ENCODE measurements at places on chromosomes 7 and 10.

DNA sequence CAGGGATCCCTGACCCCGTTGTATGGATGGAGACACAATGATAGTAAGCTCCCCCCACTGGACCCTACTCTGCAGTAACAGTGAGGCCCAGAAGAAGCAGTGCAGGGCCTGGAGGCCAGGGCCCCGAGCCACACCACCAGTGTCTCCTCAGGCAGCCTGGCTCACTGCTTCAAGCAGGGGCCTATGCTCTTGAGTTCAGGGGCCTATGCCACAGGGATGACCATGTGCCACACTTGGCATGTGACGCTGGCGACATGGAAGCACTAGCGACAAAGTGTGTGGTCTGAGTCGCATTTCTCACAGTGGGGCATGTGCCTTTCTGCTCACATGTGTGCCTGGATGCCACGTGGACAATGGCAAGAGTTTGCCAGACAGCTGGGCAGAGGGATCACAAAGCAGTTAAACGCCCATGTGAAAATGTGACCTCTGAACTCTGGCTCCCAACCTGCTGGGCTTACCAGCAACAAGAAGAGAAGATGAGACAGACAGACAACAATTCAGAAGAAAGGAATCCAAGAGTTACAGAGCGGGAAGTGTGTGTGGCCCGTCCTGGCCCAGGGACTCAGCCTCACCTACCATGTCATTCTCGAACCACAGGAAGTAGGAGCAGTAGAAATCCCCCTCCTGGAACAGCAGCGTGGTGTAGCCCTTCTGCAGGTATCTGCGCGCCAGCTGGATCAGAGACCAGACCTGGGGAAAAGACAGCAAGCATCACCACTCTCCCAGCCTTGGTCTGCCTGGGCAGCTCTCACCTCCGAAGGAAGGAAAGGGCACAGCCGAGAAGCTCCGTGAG, 4.7 kb upstream of the PYROXD2 start:
- no peak for DNase-seq

DNA sequence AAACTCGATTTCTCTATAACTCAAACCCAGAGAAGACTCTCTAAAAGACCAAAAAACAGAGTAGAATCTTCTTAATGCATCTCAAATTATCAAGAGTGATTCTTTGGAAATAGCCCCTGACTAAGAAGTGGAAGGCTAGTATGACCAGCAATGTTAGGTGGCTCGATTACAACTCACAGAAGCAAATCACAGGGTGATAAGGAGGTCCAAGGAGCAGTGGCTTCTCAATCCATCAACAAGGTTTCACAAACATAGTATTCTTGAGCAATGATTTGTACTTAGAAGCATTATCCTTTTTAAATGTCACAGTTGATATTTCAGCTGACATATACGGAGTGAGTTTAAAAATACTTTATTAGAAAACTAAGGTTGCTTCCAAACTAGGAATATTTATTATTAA, 127.7 kb downstream of the CNOT4 start:
- DNase-seq: no peak

DNA sequence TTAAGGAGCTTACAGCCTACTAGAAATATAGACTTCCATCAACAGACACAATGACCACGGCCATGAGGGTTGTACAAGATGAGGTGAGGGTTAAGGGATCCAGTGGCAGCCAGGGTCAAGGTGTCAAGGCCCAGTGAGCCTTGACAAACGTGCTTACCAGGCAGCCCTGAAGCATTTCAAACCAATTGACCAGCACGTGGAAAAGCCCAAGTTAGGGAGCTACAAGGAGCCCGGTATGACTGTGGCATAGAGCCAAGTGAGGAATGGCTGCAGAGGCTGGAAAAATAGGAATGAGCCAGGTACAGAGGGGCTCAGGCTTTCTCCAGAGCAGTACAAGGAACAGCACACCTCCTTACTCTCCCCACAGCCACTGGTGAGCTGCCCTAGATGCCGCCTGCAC, 12.7 kb downstream of the AFAP1L2 start:
- no peak for DNase-seq

DNA sequence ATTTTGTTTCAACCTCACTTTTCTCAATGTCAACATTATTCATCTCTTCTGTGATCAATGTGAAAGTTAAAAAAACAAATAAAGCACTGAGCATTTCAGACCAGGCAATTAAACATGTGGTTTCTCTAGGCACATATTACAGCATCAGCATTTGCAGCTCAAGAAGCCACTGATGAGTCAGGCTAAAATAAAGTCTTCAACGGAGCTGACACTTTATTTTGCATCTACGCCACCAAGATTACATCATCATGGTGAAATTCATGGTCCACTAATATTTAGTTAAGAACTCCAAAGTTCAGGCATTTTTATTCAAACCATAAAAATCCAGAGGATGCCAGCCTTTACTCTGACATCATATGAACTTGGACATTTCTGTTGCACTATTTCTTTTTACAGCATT, 33.0 kb downstream of the MAGI2 start:
- peak; percentile 93 for DNase-seq

DNA sequence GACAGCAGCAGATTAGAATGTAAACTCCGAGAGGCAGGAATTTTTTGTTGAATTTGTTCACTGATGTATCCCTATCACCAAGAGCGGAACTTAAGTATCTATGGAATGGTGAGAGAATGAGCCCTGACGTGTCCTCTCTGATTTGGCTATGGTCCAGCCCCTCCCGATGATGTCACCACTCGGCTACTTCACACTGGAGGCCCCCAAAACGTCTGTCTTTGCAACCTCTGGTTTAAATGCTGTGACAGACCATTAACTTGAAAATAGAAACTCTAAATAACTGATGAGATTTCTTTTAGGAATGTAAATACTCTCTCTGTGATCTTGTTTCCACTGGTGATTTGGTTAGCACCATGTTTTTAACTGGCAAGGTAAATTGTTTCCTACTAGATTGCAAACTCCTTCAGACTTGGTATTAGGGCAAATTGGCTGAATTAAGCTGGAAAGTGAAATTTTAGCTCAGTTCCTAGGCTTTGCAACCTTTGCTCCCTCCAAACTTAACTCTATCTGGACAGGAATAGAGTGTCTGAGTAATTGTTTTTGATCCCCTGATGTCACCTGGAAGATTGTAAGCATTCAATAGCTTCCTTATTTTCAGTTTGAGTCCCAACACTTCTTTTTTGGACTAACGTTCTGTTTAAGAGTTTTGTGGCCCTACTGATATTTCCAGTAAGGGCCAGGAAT, 19.1 kb downstream of the SLC16A12 start:
- DNase-seq: peak; percentile 91
